Peyer's patch (tissue), 4 donors: ENCODE measurements at places on chromosomes 7 and 10. TPM values are rescaled to one million over a fixed set of nuclear protein-coding genes. Genes with fewer than 3 reads are reported as not detected.

The ZSWIM8 gene
- 247 TPM for total RNA-seq

- H3K4me3 ChIP-seq: no peak overlapping the region
- DNase-seq: no peak
- peak overlapping the region; percentile 69 for H3K27ac ChIP-seq
These were observed 20.3 kb upstream of the GIMAP2 start for GRCh38 chr7:150665089-150665748.

GRCh38 chr7:818031-818699 lies 14.1 kb upstream of the SUN1 start:
- no peak overlapping the region for H3K27ac ChIP-seq
- DNase-seq: no peak
- no peaks in the 10 kb centered on the region for H3K4me1 ChIP-seq
- no peaks in the 10 kb centered on the region for H3K36me3 ChIP-seq

DNA sequence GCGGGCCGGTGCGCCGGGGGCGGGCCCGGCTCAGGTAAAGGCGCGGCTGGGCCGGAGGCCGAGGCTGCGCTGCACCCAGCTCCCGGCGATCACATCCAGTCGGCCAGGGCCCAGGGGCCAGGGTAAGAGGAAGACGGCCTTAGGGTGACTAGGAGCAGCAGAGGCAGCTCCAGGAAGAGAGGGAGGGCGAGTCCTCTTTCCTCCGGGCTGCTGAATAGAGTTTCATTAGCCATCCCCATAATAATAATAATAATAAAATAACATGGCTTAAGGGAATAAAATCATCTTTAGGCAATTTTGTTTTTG lies 44.8 kb upstream of the CDK1 start:
- H3K27ac ChIP-seq: peak overlapping the region; percentile 89
- peaks cover 3% of the 10 kb centered on the region for H3K4me1 ChIP-seq
- H3K36me3 ChIP-seq: no peaks in the 10 kb centered on the region
- no peaks in the 10 kb centered on the region for H3K27me3 ChIP-seq
- H3K4me3 ChIP-seq: peak overlapping the region; percentile 88
